ENCODE measurements at places on chromosomes 4 and X.

DNA sequence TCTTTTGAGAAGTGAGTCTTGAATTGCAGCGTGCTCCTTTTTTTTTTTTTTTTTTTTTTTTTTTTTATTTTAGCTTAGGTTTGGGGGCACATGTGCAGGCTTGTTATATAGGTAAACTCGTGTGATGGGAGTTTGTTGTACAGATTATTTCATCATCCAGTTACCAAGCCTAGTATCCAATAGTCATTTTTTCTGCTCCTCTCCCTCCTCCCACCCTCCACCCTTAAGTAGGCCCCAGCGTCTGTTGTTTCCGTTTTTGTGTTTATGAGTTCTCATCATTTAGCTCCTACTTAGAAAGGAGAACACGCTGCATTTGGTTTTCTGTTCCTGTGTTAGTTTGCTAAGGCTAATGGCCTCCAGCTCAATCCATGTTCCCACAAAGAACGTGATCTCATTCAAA, 81.3 kb upstream of the TSPAN5 start:
- DNase-seq: no peak

- DNase-seq: peak; percentile 5
Measured at GRCh38 chr4:72969976-72970375, 99.5 kb downstream of the COX18 start.

GRCh38 chrX:103376118-103376978, at the start of gene BEX3:
TSS of gene BEX3 (plus strand) at chrX:103376538. CDS start at chrX:103377522, 984 bp downstream.
- peak; percentile 53 for DNase-seq

- DNase-seq: no peak
Measured at GRCh38 chrX:155632431-155633100, 19.8 kb upstream of the TMLHE start.

DNA sequence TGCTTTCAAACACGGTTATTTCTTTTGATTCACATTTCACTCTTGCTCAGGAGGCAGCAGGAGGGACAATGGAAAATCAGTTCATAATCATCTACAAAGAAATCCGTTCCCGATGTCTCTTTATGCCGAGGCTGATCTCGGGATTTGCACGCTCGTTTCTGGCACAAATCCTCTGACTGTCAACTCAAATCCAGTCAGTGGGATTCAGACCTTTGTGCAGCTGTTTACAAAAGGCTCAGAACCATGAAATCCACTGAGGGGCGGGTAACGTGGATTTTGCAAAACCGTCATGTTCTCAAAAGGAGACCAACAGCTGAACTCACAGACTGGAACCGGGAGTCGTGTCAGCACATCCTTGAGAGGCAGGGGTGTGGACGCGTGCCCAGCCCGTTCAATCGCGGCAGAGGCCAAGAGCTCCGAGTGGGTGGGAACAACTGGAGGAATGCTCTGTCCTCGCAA, 46.4 kb downstream of the ACOX3 start:
- peak; percentile 62 for DNase-seq

DNA sequence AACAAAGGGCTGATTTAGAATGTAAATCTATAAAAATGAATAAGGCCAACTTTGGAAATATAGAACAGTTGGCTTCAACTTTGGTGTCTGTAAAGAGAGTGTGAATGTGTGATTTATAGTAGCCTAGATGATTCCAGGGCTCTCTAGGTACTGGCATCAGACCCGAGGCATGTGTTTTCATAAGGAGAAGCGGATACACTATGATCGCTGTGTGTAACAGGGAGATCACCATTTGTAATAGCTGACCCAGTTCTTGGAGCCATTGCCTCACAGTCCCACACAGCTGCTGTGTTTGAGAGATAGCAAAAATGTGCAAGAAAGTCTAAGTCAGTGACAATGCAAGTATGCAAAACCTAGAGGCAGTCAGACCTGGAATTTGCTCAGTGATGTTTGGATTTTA, 135.1 kb downstream of the REPS2 start:
- DNase-seq: no peak

GRCh38 chr4:92387459-92388069, 83.8 kb downstream of the GRID2 start:
- DNase-seq: peak; percentile 47

- no peak for DNase-seq
Measured at GRCh38 chr4:118282692-118283091, 70.1 kb downstream of the PRSS12 start.

DNA sequence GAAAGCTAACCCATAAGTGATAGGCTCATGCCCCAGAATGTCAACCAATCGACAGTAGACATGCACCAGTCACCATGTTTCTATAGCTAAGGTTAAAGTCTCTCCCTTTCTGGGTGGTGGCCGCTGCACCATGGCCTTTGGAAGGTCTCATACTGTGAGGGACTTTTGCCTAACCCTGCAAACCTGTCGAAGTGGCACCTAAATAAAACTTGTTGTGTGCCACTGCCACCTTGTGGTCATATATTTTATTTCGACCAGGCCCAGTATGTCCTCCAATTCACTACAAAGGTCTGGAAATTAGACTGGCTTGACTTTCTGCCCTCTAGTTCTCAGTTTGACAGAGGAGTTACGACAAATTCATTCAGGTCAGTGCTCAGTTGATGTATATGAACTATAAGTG, 163.1 kb downstream of the SMARCA1 start:
- DNase-seq: peak; percentile 1

- DNase-seq: no peak
Measured at GRCh38 chr4:110278127-110278526, 79.7 kb upstream of the ELOVL6 start.

DNA sequence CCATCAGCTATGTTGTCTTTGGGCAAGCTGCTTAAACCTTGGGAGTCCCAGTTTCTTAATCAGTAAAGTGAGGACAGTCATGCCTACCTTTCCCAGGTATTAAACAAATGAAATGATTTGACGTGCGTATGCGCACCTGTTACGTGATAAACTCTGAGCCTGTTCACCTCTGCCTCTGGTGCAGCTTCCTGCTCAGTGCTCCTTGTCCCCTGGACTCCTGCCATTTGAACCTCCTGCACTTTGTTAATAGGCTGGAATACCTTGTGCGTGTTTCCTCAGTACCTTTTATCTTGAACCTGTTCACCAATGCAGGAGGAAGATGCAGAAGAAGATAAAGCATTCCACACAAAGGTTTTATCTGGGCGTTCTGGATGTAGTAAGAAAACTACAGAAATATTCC, 211.9 kb downstream of the CEP135 start:
- DNase-seq: no peak

GRCh38 chr4:182486881-182487280, 243.7 kb downstream of the TENM3 start:
- no peak for DNase-seq

DNA sequence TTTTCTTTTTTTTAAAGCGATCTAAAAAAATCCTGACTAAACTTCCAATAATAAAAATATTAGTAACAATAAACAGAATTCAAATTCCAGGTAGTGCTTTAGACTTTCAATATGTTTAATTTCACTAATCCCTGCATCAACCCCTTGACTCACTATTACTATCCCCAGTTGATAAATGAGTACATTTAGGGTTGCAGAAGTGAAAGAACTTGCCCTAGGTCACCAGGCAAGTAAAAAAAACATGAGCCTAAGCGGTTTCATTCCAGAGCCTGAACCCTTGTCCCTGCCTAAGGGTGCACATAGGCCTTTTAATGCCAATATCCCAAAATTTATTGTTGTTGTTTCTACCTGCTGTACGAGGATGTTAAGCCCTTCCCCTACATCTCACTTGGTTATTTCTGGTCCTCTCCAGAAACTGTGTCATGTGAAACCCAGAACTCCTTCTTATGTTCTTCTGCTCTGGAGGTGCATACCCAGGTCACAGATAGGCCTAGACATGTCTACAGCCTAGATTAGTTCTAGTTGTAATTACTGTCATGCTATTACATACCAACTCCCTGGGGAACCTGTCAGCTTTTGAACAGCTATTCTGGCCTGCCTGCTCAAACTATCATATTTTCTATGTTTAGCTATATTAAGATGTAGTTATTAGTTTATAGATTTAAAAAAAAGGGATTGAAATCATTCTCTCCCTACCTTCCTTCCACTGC, 244.5 kb upstream of the PITX2 start:
- DNase-seq: no peak

DNA sequence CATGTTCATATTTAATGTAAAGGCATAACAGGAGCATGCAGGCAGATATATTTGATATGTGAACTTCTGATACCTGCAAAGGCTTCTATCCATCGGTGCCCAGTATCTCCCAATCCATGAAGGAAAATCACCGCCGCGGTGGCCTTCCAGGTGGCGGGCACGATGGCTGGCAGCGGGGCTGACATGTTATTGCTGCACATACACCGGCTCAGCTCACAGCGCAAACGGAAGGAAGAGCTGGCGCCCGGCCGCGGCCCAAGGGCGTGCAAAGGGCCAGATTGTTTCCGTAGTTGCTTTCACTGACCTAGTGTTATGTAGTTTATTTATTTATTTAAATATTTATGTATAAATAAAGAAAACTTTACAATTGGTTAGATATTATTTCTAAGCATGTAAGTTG, 322.7 kb upstream of the PITX2 start:
- no peak for DNase-seq

Measured in putamen (tissue), 1 donor.